ENCODE measurements at places on chromosomes 5 and 9. TPM values are rescaled to one million over a fixed set of nuclear protein-coding genes. Genes with fewer than 3 reads are reported as not detected.
A peak's percentile ranks its signal among the peaks of the same experiment; 100 is the strongest.

The RASEF gene
- not detected for total RNA-seq

The IL13 gene
- not detected for total RNA-seq

GRCh38 chr5:177382423-177383029 is 1.7 kb upstream of the SLC34A1 start:
- no peak for DNase-seq

- no peak for DNase-seq
Observed at GRCh38 chr5:141717043-141717442, 35.0 kb upstream of the ARAP3 start.

GRCh38 chr5:139382807-139383206 is 290 bp downstream of the SLC23A1 start:
- DNase-seq, result no peak

- peak; percentile 55 for DNase-seq
Observed at GRCh38 chr5:132268769-132269551, 11.5 kb downstream of the PDLIM4 start.

GRCh38 chr9:84755380-84755779 is 85.9 kb downstream of the NTRK2 start:
- no peak for DNase-seq

GRCh38 chr5:64939772-64940510 is 171.2 kb downstream of the CWC27 start:
- no peak for DNase-seq
